ENCODE measurements at places on chromosomes 12 and 14.

- DNase-seq: no peak
Observed at GRCh38 chr12:71270057-71270456, 112.3 kb upstream of the TSPAN8 start.

GRCh38 chr14:21534576-21534975 is 8.4 kb upstream of the SALL2 start:
- DNase-seq: no peak

GRCh38 chr12:25071366-25071765 is 122.5 kb upstream of the BCAT1 start:
- DNase-seq: no peak

GRCh38 chr12:2841056-2841650 is 6.3 kb upstream of the NRIP2 start:
- no peak for DNase-seq

DNA sequence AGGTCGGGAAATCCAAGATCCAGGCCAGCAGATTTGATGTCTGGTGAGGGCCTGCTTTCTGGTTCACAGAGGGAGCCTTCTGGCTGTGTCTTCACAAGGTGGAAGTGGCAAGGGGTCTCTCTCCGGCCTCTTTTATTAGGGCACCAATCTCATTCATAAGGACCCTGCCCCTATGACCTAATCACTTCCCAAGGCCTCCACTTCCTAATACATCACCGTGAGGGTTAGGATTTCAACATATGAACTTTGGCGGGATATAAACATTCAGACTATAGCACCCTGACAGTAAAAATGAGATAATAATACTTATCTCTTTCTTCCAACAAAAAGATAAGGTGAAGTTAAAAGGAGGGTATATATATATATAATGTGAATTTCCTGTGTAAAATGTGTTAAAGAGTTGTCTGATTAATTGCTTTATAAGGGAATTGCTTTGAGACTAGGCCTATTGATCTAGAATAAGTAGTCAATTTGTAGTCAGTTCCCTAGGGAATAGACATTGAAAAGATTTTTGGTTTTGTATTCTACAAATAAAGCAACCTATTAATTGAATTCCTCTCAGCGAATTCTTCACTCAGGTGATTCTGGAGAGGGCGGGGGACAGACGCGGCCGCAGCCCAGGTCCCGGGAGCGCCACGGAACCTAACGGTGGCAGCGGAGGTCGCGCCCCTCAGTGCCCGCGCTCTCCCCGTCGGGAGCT is 516 bp upstream of the LGALS3 start:
- no peak for DNase-seq

All from HuH-7.5 (cell line).